ENCODE measurements at places on chromosomes 12 and 14.
A peak's percentile ranks its signal among the peaks of the same experiment; 100 is the strongest.

DNA sequence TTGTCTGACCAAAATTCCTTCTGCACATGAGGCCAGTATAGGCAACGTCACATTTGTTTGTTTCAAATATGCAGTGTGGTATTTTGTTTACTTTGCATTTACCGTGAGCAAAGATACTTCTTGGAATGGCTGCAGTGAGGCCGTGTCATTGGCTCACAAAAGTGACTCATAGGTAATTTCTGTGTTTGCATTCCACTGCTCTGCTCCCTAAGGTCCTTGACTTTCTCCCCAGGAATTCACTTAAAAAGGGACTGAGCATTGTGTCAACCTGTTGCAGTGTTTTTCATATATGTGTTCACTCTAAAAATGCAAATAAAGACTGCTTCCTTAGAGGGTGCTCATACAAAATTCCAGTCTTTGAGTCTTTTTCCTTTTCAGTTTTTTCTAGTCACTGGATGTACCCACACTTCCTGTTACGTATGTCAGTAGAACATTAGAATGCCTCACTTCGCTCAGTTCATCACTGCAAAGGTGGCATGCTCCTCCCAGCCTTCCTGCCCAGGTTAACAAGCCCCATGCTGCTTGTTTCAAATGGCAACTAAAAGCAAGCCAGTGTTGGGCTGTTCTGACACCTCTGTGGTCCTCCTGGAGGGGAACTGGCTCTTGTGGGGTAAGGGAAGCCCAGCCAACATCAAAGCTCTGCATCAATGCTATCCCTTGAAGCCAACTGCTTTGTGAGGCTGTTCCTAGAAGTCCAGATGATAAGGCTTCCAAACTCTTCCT is 9.1 kb downstream of the C12orf76 start:
- DNase-seq, result peak; percentile 96

GRCh38 chr12:131355361-131356245 is 355.3 kb upstream of the SFSWAP start:
- DNase-seq, result no peak

GRCh38 chr14:29671034-29671433 is 256.6 kb downstream of the PRKD1 start:
- DNase-seq, result peak; percentile 77

GRCh38 chr14:100086361-100086760 is 21.1 kb downstream of the EVL start:
- no peak for DNase-seq

- DNase-seq, result no peak
Observed at GRCh38 chr12:107906707-107907106, 132.2 kb downstream of the ASCL4 start.

DNA sequence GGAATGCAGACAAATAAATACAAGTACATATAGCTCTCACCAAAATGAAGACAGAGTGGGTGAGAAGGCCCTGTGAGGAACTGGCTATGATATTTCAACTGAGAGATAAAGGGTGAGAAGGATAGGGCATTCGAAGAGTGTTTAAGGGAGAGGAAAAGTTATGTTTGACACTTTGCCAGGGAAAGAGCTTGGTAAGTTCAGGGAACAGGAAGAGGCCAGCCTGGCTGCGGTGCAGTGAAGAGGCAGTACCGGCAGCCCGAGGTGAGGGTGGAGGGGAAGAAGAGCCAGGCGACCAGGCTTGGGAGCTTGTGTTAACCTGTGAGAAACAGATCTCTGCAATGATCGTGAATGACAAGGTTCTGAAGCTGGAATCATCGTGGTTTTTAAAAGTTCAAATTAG is 84.7 kb upstream of the RFX4 start:
- DNase-seq, result peak; percentile 11

DNA sequence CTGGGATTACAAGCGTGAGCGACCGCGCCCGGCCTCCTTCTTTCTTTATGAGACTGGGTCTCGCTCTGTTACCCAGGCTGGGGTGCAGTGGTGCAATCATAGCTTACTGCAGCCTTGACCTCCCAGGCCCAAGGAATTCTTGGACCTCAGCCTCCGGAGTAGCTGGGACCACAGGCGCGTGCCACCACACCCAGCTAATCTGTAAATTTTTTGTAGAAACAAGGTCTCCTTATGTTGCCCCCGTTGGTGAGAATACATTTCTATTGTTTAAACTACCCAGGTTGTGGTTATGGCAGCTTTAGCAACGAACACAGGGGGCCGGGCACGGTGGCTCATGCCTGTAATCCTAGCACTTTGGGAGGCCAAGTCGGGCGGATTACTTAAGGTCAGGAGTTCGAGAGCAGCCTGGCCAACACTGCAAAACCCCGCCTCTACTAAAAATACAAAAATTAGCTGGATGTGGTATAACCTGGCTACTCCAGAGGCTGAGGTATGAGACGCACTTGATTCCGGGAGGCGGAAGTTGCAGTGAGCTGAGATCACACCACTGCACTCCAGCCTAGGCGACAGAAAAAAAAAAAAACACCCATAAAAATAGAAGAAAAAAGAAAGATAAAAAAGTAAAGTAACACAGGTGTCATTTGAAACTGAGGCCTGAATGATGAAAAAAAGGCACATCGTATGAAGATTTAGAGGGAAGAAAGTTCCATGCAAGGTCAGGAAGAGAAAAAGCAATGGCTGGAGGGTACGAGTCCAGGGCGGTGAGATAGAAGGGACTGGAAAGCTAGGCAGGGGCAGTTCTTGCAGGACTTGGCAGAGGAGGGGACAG is 977 bp upstream of the TMEM120B start:
- DNase-seq, result peak; percentile 30

- no peak for DNase-seq
Observed at GRCh38 chr12:67624355-67624754, 24.2 kb upstream of the DYRK2 start.

DNA sequence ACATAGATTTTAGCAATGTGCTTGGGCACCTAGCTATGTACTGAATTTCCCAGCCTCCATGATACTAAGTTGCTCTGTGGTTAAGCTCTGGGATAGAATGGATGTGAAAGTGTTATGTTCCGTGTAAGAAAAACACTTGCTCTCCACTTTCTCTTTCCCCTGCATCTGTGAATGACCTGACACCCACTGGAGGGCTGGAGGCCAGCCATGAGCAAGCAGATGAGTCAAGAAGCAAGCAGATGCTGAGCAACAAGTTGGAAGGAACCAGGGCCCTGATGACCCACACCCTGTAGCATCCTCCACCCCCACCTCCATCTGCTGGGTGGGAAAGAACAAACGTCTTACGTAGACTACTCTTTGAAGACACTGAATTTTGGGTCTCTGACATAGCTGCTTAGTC is 56.6 kb downstream of the EID3 start:
- peak; percentile 86 for DNase-seq

- DNase-seq, result no peak
Observed at GRCh38 chr14:68842298-68842697, 49.4 kb upstream of the ZFP36L1 start.

DNA sequence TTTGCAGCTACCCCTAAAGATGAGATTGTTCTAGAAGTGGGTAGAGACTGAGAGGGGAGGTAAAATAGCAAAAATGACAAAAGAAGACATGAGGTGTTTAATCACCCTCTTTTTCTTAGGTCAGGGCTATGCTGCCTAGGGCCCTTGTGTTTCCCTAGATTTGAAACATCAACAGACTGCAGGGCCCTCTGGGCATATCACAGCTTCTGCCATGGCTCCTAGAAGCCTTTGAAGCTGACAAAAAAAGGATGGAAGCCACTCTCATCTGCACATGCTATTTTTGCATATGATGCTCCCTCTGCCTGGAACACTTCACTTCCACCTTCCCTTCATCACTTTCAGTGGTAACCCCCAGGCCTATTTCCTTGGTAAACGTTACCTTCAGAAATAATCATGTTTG is 68.1 kb downstream of the BTG1 start:
- no peak for DNase-seq

GRCh38 chr12:87304406-87304805 is 724.8 kb downstream of the C12orf50 start:
- DNase-seq, result no peak

GRCh38 chr12:55829967-55830600 is 697 bp upstream of the DNAJC14 start:
- DNase-seq, result no peak

DNA sequence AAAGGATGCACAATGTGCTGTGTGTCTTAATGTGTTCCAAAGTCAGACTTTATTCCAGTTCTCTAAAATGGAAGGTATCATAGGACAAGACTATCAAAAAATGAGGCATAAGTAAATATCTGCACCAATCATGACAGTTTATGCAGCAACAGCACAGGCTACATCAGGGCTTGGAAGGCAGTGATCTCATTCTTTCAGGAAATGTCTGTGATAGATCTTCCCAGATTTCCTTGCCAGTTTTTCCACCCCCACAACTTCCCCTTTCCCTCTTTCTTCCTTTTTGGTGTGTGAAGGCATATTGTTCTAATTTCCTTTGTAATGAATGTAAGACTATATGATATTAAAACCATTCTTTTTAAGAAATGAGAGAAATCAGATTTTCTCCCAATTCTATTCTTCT is 326.7 kb downstream of the ATP23 start:
- DNase-seq, result peak; percentile 47

GRCh38 chr12:102021540-102022246 is 40.1 kb downstream of the WASHC3 start:
- DNase-seq, result no peak

DNA sequence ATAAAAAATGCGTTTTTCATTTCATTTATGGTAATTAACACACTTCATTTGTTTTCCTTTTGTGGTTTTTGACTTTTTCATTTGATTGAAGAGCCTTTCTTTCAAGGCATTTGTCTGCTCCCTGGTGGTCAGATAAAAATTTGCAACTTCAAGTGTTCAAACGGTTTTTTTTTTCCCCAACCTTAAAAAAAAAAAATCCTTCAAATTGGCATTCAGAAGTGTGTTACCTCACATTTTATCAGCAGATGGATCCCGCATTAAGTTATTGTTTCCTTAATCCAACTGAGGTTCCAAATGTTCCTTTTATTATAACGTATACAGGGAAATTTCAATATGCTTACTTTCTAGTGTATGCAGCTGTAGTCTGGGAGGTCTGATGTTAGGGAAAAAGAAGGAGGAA is 47.2 kb downstream of the MYF5 start:
- peak; percentile 80 for DNase-seq

DNA sequence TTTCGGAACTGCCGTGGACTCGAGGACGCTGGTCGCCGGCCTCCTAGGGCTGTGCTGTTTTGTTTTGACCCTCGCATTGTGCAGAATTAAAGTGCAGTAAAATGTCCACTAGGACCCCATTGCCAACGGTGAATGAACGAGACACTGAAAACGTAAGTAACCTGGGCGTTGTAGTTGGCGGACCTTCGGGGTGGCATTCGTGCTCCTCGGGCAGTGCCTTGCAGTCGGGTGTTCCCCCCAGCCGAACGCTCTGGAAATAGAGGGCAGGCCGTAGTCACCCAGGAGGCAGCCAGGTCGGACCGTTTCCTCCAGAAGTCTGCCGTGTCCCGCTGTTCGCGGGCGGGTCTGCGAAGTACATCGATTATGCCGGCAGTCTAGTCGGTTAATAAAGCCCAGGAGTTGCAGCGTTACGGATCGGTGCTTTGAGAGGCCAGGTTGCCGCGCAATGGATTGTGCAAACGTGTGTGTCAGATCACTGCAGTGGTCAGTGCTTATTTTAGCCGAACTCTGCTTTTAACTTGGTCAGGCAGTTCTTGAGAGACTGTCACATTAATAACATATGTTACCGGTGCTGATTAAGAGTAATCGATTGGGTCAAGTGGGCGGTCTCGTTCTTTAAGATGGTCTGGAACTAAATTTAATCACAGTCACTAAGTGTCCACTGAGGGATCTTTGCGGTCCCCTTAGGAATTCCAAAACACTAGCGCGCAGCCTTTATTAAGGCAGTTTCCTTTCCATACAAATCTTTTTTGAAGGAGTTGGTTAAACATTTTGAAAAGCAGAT is 906 bp downstream of the MARK3 start:
- peak; percentile 31 for DNase-seq

- DNase-seq, result no peak
Observed at GRCh38 chr12:49305762-49306510, 11.0 kb downstream of the PRPH start.

DNA sequence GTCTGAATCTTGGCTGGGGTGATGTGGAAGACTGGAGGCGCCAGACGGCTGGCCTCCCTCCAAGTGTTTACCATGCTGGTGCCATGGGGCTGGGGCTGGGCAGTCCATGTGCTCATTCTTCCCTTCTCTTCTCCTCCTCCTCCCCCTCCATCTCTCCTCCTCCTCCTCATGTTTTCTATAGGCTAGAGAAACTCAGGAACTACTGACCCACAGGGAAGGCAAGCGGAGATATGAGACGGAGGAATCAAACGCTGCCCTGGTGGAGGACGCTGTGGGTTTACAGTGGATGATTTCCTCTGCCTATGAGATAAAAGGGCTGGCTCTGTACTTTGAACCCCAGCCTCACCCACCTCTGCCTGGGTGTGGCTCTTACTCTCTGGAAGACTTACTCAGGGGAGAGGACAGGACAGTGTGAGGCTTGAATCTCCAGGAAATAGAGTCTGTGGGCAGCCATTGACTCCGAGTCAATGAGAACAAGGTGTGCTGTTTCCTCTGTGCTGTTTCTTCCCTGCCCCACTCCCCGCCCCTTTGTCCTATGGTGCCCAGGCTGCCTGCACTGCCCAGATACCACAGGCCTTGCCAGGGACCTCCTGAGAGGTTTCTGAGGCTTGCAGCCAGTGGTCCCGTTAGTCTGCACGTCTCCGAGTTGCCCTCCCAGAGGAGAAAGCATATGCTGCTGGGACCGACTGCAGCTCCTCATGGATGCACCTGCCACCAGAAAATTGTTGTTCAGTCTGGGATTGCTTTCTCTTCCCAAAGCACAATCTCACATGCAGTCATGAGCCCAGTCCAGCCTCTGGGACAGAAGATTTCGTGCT is 132.6 kb upstream of the ARHGAP5 start:
- DNase-seq, result no peak

DNA sequence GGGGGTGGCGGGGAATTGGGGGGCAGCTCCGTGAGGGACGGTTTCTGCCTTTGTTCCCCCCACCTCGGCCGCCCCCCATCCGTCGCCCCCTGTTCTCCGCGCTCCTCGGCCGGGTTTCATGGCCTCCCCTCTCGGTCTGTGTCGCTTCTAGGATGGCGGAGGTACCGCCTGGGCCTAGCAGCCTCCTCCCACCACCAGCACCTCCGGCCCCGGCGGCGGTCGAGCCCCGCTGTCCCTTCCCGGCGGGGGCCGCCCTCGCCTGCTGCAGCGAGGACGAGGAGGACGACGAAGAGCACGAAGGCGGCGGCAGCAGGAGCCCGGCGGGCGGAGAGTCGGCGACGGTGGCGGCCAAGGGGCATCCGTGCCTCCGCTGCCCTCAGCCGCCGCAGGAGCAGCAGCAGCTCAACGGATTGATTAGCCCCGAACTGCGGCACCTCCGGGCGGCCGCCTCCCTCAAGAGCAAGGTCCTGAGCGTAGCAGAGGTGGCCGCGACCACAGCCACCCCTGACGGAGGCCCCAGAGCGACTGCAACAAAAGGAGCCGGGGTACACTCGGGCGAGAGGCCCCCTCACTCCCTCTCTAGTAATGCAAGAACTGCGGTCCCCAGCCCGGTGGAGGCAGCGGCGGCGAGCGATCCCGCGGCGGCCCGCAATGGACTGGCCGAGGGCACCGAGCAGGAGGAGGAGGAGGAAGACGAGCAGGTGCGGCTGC is 575 bp downstream of the NAA30 start:
- peak; percentile 20 for DNase-seq

DNA sequence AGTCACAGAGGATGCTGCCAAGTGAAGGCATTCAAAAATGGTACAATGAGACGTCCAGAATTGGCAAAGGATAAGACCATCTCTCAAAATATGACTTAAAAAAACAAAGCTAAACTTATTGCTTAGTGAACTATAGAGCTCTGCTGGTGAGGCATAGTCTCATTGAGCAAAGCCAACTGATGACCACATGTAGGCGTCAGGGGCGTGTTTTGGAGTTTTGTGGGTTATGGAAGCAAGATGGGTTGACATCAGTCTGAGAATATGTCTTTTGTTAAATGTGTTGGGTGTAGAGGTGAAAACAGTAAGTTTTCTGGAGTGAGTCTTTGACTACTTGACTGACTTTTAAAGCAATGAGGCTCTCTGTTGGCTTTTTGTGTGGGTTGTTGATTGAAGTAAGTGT is 47.2 kb downstream of the ATL1 start:
- DNase-seq, result peak; percentile 73
